ENCODE measurements at places on chromosomes 11 and 22. TPM values are rescaled to one million over a fixed set of nuclear protein-coding genes. Genes with fewer than 3 reads are reported as not detected.

The CHRNA10 gene
- total RNA-seq, result 2.3 TPM

The PIK3IP1 gene
- 18.9 TPM for total RNA-seq

The LGALS12 gene
- 0.78 TPM for total RNA-seq

The NPTXR gene
- 6.0 TPM for total RNA-seq

The AMOTL1 gene
- 20.4 TPM for total RNA-seq

The GRIK4 gene
- not detected for total RNA-seq

The SCGB1D4 gene
- total RNA-seq, result not detected

The LYVE1 gene
- 6.9 TPM for total RNA-seq

The PLAAT5 gene
- 2.6 TPM for total RNA-seq

The RTN4R gene
- total RNA-seq, result 0.66 TPM

The MUC5B gene
- total RNA-seq, result 4.6 TPM

The OR4D11 gene
- not detected for total RNA-seq

The BDNF gene
- total RNA-seq, result not detected

The CHST1 gene
- total RNA-seq, result 2.0 TPM

The VPREB3 gene
- not detected for total RNA-seq

The RASSF10 gene
- not detected for total RNA-seq

The CD3E gene
- total RNA-seq, result 0.99 TPM

The C11orf87 gene
- total RNA-seq, result not detected

The NLRP14 gene
- total RNA-seq, result under 0.01 TPM

Data from body of pancreas (tissue), 4 donors.